ENCODE measurements at places on chromosomes 3 and 15.

DNA sequence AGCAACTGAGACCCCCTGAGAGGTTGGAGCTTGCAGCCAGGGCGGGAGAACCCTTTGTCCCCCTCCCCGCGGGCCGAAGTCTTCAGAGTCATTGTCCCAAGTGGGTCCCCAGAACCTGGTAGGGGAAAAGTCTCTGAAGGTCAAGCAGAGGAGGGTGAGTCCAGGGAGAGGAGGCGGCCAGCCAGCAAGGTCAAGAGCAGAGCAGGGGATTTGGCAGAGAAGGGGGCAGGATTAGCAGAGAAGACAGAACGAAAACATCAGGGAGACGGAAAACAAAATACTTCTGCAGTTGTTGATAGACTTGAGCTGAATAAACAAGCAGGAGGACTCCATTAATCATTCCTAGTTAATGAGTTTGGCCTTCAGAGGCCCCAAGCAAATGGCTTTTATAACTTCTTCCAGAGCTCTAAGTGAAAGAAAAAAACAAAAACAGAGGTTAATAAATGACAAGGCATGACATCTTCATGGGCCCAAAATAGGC, 66.7 kb downstream of the GRIP2 start:
- DNase-seq: no peak

DNA sequence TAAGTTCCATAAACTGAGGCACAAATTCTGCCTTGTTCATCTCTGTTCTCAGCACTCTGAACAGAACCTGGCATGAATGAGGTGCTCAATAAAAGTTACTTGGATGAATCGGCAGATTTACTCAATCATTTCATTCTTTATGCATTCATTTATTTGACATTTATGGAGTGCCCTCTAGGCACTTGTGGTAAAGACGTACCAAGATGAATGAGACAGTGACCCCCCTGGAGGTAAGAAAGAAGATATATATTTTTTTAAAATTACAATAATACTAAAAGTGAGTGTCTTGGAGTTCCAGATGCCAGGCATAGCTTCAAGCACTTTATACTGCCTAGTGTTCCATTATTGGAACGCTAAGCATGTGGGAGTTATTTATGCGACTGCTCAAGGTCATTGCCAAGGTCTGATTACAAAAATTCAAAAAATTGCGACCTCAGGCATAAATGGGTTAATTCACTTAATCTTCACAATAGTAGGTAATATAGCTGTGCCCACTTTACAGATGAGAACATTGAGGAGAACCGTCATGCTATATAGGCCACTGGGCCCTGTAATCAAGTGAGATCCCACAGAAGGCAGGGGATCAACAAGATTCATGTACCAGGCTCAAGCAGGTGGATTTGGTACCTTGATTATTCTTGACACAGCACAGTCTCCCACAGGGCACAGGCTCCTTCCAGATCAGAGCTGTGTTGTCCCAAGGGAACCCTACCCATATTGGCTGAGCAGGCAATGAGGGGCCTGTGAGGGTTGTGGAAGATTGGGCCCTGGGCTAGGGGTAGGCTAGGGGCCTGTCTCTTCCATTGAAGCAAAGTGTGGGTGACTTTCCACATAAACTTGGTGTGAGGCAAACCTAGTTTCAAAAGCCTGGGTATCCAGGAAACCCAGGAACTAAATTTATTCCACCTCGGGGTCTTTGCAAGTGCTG, 10.7 kb downstream of the XIRP1 start:
- no peak for DNase-seq

GRCh38 chr15:71957026-71957425, 146.7 kb downstream of the NR2E3 start:
- no peak for DNase-seq

GRCh38 chr3:58177747-58178527, 32.8 kb downstream of the DNASE1L3 start:
- DNase-seq: peak; percentile 89

GRCh38 chr3:45656575-45657363, 32.4 kb upstream of the SACM1L start:
- peak; percentile 77 for DNase-seq

GRCh38 chr15:67613211-67613610, 70.7 kb downstream of the MAP2K5 start:
- no peak for DNase-seq

DNA sequence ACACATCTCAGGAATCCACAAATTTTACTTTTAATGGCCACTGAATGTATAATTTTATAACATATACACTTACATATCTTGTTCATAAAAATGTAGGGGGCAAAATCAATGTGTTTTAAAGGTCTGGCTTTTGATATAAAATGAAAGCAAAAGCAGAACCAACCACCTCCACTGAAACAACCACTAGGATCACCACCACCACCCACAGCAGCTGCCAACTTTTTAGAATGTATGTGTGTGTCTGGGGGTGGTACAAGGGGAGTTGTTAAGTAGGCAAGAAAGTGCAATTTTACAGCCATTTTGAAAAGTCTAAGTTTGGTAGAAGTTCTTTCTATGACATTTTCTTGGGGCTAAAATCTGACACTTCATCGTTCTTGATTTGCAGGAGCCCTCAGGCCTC, 44.0 kb downstream of the OTOL1 start:
- no peak for DNase-seq

- DNase-seq: no peak
Measured at GRCh38 chr15:65651831-65652749, 30.4 kb downstream of the SLC24A1 start.

GRCh38 chr3:94928921-94929320, 866.1 kb downstream of the NSUN3 start:
- DNase-seq: no peak

DNA sequence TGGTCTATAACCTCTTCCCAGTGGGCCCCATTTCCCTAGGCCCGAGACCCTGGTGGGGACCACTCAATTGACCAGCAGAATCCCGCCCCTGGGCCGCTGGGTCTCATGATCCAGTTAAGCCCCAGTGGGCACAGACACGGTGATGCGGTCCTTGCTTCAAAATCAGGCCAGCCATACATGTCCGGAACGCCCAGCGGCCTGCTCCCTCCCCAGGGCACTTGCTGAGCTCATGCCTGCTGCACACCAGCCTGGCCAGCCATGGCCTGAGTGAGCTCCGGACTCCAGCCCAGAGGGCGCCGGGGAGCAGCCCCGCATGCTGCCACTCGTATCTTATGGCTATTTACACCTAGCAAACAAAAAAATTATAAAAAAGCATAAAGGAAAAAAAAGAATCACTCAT, 34.4 kb upstream of the IQSEC1 start:
- DNase-seq: no peak

- no peak for DNase-seq
Measured at GRCh38 chr3:113423699-113424098, 17.6 kb downstream of the CFAP44 start.

DNA sequence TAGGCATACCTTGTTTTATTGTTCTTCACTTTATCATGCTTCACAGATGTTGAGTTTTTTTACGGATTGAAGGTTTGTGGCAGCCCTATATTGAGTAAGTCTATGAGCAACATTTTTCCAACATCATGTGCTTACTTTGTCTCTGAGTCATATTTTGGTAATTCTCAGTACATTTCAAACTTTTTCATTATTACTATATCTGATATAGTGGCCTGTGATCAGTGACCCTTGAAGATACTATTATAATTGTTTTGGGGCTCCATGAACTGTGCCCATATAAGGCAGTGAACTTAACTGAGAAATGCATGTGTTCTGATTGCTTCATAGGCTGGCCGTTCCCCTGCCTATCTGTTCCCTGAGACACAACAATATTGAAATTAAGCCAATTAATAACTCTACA, 42.8 kb upstream of the NSMCE3 start:
- no peak for DNase-seq

DNA sequence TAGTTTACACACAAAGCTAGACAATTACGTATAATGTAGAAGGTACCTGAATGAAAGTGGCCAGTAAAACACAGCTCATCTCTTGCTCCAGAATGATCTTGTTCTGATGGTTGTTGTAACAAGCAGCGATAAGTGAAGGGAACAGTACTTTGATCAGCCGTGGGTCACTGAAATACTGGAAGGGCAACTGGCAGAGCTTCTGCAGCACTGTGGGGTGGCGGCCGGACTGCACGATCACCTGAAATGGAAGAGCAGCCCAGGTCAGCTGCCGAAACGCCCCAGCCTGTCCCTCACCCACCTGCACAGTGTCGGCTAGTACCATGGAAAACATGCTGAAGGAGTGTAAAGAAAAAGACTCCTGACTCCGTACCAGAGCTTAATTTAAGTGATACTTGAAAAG, 17.3 kb downstream of the ISL2 start:
- no peak for DNase-seq

DNA sequence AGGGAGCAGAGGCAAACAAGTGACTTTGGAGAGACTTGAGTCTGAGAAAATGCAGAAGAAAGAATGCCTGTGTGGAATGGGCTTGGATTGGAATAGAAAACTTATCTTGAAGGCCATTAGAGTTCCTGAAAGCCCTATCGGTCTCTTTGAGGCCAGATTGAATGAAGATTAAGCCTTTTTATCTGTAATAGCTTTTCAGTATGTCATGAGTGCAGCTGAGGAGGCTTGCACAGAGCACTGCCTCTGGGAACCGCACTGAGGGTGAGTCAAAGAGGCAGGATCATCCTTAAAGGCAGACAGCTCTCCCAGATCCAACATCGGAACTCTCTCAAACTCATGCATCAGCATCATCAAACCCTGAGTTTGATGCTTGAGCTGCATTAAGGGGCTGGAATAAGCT, 515.2 kb downstream of the NTRK3 start:
- no peak for DNase-seq

DNA sequence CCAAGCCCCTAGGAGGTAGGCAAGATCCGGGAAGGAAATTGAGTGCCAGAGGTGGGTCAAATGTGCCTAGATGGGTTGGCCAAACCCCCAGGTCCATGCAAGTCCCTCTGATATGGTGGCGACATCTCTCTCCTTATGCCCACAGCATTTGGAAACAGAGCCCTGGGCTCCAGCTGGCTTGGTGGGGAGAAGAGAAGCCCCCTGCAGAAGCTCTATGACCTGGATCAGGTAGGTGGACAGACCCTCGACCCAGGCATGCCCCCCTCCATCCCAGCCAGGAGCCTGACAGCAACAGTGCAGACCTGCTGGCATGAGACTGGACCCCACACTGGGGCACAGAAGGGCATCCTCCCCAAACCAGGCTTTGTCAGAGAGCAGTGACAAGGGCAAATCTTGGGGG, 12.2 kb downstream of the CHST13 start:
- no peak for DNase-seq

GRCh38 chr3:65545429-65545828, 493.3 kb downstream of the MAGI1 start:
- no peak for DNase-seq

Data from stimulated activated CD8-positive, alpha-beta memory T cell treated with anti-CD3 and anti-CD28 coated beads, Interleukin-2, amount 100 ng/mL, for 48 hours (primary cell).